ENCODE measurements at places on chromosomes 7 and 10.

DNA sequence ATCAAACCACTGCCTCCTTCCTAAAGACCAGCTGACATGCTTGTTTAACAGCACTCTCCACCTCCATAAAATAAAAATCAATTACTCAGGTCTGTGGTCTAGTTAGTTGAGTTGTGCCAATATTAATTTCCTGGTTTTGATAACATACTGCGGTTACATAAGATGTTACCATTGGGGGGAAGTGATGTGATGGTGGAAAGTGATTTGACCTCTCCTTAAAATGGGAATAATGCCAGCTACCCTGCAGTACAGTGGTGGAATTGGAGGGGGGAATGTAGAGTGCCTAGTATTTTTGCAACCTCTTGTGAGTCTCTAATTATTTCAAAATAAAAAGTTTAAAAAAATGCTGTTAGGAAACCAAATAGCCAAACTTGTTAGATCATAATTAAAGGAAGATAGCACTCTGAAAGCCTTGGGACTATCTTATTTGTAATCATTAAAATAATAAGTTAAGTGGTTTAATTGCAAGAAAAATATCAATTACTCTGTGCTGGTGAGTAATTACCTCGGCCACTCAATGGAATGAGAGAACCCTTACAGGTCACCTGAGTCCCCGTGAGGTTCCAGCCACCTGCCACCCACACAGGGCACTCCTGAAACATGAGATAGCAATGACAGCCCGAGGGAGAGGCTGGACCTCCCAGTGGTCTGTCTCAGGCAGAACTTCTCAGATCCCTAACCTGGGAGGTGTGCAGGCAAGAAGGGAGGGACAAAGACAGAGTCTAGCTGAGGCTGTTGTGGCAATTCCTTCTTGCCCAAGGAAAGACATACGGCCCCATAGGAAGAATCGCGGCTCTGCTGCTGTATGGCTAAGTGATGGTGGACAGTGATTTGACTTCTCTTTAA is 94.1 kb downstream of the SH3PXD2A start:
- DNase-seq = no peak

DNA sequence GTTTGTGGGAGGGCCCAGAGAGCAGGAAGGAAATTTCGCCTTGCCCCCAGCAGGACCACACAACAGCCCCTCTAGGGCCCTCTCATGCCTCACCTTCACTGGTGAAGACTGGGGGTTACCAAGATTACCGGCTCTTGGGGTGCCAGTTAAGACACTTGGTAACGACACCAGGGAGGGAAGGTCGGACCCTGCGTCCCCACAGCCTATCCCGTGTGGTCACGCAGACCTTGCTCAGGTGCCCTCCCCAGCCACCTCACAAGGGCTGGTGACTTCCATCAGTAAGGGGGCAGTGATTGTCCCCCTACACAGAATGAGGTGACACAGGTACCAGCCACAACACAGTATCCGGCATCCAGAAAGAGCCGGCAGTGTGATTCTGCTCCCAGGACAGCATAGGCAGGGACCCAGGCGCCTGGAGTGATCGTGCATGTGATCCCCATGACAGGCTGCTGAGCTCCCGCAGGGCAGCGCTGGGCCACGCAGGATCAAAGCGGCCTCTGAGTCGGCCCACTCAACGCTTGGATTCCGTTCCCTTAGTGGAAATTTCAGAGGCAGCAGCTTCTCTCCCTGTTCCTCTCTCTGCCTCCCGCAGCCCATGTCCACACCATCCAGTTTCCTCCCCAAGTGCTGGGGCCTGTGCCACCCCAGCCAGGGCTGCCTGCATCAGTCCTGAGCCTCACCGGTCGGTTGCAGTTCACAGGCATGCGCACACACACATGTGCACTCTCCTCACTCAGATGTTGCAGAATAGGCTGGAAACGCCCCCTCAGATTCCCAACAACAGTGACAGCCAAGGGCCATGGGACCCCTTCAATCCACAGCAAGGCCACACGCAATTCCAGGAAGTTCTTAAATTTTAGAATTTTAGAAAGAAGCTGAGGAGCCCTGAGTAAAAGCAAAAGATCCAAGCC is 35.8 kb downstream of the CAMK2B start:
- DNase-seq = no peak

DNA sequence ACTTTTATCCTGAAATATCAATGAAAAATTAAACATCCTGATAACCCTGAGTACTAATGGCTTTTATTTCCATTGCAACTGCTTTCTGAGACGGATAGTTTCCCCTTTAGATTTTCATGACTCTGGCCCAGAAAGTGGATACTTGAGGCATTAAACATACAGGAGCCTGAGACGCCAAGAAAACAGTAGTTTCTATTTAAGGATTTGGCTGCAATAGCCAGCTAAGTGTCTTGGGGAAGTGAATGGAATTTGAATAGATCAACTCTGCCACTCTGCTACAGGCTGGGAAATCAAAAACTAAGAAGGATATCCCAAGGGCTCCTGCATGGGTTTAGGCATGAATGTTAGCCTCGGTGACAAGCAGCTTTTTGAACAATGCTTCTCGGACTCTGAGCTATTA is 24.7 kb upstream of the GPAM start:
- DNase-seq = no peak

DNA sequence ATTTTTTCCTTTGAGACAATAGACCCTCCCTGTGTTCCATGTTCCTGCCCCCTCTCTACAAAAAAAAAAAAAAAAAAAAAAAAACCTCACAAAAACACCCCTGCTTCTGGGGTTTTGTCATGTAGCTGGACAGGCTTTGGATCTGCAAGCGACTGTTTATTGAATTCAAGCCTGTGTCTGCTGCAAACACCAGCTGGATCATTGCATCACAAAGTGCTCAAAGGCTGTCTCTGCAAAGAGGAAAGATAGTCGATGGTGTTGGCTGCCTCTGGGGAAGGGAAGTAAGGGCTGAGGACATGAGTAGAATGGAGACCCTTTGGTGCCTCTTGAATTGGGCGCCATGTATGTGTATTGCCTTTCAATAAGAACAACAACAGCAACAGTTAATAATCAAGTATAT is 471.2 kb downstream of the PLXNA4 start:
- no peak for DNase-seq

GRCh38 chr7:144854839-144855424 is 19.1 kb upstream of the TPK1 start:
- no peak for DNase-seq

- DNase-seq = no peak
Measured at GRCh38 chr7:50156706-50157105, 63.7 kb upstream of the ZPBP start.

DNA sequence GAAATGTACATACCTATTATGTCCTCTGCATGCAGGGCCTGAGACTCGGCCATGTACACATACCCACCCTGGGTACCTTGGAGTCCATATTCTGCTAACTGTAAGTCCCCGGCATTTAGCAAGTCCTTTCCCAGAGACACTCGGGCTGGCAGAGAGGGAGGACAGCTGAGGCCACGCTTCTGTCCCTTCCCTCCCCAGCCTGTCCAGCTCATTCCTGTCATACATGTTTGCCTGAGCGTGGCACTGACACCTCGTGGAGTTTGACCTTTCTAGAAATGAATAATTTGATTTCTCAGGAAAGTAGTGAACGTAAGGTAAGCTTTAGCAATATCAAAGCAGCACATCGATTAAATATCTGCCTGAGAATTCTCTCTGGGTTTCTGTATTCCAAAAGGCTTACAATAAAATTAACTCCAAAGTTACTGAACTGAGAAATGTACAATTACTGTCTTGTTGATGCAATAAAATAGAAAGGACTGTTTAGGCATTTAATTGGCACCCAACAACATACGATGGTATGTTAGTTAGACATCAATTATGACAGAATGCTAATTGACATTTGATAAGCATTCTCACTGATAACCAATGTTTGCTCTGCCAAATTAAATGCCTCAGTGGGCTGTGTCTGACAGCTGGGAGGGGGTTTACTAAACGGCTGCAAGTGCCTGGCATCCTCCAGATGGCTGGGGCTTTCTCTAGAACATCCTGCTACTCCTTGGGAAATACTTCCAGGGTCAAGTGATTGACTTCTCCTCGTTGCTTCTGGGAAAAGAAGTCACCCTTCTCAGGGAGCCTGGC is 221.2 kb downstream of the CCSER2 start:
- DNase-seq = no peak

GRCh38 chr10:86684331-86685097 is 16.2 kb downstream of the LDB3 start:
- no peak for DNase-seq

DNA sequence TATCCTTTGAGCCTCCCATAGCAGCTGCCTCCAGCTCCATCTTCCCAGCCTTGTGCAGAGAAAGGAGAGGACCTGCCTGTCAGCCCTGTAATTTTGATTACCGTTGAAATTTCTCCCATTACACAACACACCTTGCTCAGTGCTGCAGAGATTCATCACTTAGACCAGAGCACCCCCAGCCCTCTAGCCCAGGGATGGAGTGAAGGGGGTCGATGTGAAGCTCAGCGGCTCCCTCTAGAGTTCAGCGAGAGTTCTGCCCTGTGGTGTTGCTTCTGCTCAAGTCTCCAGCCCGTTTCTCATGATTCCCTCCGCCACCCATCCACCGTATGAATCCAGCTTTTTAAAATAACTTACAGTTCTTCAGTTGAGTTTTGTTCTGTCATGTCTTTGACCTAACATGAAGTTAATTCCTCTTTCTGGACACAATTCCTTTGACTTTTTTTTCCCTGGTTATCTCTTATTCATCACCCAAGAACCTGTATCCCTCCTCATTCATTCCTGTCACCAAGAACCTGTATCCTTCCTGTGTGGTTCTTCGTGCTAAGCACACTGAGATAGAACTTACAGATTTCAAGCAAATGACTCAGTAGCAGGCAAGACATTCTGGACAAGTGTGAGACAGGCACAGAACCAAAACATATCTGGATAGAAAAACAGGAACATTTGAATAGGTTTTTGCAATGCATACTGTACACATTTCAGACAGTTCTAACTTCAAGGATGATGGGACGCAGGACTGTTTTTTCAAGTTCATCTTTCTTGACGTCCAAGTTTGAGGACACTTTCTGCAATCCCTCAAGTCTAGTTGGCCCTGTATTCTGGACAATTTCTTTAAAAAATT is 35.0 kb upstream of the ZNF32 start:
- DNase-seq = no peak

- no peak for DNase-seq
Measured at GRCh38 chr7:36942025-36942424, 217.7 kb upstream of the AOAH start.

GRCh38 chr7:79778786-79779770 is 325.6 kb upstream of the MAGI2 start:
- DNase-seq = no peak

DNA sequence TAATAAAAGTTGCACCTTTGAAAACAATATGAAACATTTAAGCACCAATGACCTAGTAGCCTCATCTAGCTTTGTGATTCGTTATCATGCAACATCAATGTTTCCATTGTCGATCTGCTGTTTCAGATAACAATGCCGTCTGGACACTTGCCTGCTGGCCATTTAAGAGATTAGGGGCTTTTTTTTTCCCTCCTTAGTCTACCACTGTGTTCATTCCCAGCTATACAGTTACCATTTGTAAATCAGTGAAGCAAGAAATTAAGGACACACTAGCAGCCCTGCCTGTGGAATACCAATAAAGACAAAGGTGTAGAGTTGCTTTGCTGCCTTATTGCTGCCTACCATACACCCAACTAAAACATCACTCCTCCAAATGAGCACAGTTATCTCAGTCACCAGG is 37.6 kb upstream of the MYO3A start:
- no peak for DNase-seq

- DNase-seq = no peak
Measured at GRCh38 chr10:42781893-42782445, 626 bp upstream of the BMS1 start.

- DNase-seq = no peak
Measured at GRCh38 chr7:70915067-70915466, 216.9 kb upstream of the GALNT17 start.

DNA sequence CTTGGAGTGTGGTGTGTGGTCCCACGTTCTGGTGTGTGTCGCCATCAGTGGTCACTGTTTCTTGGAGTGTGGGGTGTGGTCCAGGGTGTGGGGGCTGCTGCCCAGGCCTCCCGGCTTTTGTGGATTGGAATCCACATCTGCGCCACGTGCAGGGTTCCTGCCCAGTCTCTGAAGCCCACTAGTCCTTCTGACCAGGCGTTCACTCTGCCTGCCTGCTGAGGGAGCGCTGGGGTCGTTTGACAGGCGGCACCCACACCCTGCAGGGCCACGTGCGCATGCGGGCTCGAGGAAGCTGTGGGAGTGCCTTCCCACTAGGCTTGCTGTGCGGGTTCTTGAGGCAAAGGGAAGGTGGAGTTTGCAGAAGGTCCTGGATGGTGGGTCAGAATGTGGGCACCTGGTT is 51.4 kb downstream of the INPP5A start:
- no peak for DNase-seq

GRCh38 chr7:22990588-22990949 is 23.4 kb downstream of the HYCC1 start:
- no peak for DNase-seq

DNA sequence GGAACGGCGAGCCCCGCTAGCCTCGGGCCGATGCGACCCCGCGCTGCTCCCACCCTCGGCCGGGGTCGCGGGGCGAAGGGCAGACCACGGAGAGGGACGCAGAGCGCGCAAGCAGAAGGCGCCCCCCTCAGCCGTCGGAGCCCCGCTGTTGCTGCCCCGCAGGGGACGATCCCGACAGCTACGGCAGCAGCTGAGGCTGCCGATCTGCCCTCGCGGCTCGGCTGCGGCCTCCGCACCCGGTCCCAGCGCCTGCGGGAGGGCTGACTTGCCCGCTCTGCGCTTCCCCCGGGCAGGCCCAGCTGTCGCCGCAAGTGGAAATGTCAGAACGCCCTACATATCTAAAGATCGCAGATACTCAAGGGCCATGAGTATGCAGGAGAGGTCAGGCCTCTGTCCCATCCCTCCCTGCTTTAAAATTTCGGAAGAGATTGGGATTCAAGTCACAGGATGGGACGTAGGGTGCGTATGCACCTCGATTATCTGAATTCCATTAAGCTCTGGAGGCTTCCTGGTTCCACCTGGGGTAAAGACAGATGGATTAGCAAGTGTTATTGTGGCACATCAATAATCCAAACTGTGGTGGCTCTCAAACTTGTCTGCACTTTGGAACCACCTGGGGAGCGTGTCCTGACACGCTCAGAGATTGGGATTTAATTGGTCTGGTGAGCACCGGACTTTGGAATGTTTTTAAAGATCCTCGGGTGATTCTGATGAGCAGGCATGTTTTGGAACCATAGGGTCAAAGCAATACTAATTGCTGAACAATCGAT is at the start of gene CRPPA:
Gene CRPPA, minus strand, starts transcription at position 206 of the 770 bp plus-strand sequence. CDS start 216 bp downstream, outside the sequence.
- no peak for DNase-seq

Measured in stimulated activated CD4-positive, alpha-beta T cell treated with anti-CD3 and anti-CD28 coated beads, TNF-alpha, amount 100 ng/mL, for 1 hour (primary cell).